ENCODE measurements at places on chromosomes 11 and 22.

DNA sequence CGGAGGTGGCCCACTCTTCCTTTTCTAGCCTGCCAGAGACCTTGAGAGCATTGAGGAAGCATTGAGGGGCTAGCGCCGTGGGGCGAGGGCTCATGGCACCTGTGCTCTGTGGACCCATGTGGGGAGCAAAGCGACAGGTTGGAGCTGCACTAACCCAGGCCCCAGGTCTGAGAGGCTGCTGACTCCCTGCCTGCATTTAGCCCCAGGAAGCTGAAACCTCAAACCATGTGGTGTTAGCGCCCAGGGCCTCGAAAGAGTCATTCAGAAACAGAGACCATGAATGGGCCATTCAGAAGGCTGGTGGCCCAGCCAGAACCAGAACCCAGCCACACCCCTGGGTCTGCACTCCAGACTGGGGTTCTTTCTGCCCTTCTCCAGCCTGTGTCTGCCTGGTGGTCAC lies 88.6 kb downstream of the BCR start:
- no peak for DNase-seq

- DNase-seq = no peak
Observed at GRCh38 chr11:78855116-78855515, 280.5 kb upstream of the NARS2 start.

GRCh38 chr11:33500861-33501479 lies 199.7 kb downstream of the C11orf91 start:
- no peak for DNase-seq

GRCh38 chr11:47924184-47924691 lies 56.1 kb upstream of the PTPRJ start:
- no peak for DNase-seq

DNA sequence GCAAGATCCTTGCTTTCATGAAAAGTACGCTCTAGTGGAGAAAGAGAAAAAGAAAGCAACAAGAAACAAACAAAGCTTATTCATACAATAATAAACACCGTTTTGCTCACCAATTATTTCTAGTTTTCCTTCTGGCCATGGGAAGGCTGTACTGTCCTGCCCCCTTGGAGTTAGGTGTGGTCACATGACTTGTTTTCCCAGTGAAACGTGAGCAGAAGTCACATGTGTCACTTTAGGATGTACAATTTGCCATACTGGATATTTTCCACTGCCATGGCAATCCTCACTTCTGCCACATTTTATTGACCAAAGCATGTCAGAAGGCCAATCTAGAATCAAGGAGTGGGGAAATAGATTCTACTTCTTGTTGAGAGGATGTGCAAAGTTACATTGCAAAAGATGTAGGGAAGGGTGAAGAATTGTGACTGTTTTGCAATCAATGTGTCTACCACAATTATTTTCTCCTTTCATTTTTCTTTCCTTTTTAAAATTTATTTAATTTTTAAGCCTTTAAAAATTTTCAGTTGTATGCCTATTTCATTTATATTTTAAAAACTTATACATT lies 24.3 kb upstream of the TRAF6 start:
- no peak for DNase-seq

- no peak for DNase-seq
Observed at GRCh38 chr11:12902791-12903486, 106.2 kb upstream of the RASSF10 start.

GRCh38 chr22:24230911-24231656 lies 13.8 kb downstream of the GGT5 start:
- peak; percentile 46 for DNase-seq

- peak; percentile 13 for DNase-seq
Observed at GRCh38 chr11:12241971-12242672, 131.7 kb downstream of the MICAL2 start.

- DNase-seq = no peak
Observed at GRCh38 chr22:37443086-37443485, 15.8 kb upstream of the ELFN2 start.

GRCh38 chr11:13970986-13971385 lies 8.5 kb downstream of the SPON1 start:
- DNase-seq = no peak

GRCh38 chr11:31560842-31561476 lies 51.4 kb downstream of the ELP4 start:
- DNase-seq = no peak

DNA sequence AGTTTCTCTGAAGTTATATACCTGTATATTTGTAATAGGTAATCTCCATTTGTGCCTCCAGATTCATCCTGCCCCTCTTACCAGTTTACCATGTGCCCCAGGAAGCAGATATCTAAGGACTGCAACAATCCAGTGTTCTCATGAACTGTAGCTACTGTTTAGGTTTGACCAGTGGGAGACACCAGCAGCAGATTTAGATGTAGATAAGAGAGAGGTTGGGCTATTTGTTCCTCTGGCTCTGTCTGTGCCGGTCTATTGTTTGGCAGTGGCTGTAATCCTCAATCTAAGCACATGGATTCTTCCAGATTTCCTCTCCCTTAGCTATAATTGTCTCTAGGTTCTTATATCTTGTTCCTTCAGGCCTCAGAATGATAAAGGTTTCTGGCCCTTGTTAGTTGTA lies 88.4 kb downstream of the ANO3 start:
- DNase-seq = no peak

Measured in CD4-positive, alpha-beta T cell treated with Interferon gamma for 1 hour (primary cell).